NCI-H1105 (cell line): ENCODE measurements at places on chromosomes 12 and 14.
A peak's percentile ranks its signal among the peaks of the same experiment; 100 is the strongest.

DNA sequence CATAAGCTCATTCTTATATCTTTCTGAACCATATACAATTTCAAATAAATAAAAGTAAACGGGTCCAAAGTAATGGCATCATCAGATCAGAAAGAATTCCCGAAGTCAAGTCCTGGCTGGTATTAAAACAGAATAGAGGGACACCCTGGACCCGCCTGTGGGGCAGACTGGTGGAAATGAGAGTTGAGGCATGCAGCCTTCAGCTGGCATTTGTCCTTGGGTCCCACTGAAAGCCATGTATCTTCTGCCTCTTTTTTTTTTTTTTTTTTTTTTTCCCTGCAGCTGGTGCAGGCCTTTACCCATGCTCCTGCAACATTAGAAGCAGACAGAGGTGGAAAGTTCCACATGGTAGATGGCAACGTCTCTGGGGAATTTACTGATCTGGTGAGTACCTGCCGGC lies 9.9 kb downstream of the AHSA1 start:
- no peak for DNase-seq

DNA sequence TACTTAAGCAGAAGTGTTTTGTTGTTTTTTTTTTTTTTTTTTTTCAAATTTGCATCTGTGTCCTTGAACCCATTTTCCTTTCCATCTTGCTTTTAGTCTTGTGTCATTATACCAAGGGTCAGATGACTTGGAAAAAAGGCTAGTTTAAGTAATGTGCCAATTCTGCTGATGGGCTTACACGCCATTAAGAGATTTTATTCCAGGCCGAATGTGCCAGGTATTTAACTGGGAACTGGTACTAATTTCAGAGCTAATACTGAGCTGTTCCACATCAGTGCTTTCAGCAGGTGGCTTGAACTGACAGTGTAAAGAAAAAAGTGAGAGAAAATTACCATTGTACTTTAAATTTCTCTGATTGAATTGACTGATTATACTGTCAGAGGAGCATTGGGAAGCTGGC lies 224.9 kb downstream of the NPAS3 start:
- DNase-seq = peak; percentile 78

GRCh38 chr12:52155048-52155868 lies 36.6 kb downstream of the KRT80 start:
- no peak for DNase-seq

GRCh38 chr12:27828196-27828595 lies 48.2 kb upstream of the MANSC4 start:
- no peak for DNase-seq

DNA sequence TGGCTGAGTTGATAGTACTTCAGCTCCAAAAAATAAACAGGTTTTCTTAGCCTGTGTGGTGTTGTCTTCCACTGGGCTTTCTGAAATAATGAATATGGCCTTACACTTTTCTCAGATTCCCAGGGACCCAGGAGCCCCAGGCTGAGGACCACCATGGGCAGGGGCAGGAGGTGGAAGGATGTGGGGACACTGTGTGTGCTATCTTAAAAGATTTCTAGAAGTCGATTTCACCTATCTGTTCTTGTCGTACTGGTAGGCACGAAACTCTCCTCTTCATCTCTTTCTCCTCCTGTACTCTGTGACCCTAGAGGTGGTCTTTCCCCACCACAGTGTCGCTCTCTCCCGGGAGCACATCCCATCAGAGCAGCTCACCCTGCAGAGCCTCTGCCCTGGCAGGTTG lies 107.7 kb upstream of the FKBP4 start:
- DNase-seq = no peak
